ENCODE measurements at places on chromosomes 11 and 22.

- DNase-seq = no peak
Observed at GRCh38 chr11:60288531-60288930, 8.1 kb downstream of the MS4A4A start.

DNA sequence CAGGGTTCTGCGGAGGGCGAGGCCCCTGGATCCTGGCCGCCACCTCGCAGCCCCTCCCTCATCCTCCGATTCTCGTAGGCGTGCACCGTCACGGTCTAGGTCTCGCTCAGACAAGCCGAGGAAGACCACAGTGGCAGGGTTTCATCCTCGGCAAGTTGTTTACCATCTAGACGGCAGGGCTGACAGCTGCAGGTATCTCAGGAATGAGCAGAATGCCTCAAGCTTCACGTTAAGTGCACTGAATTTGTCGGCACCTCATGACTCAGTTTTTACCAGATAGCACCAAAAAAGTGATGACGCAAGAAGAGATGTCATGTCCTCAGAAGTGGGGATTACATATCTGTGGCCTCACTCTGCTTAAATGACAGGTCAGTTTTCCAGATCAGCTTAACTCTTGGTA is 35.1 kb downstream of the WT1 start:
- DNase-seq = no peak

- no peak for DNase-seq
Observed at GRCh38 chr11:119377112-119377901, 4.2 kb downstream of the USP2 start.

GRCh38 chr11:33879375-33879774 is 12.5 kb downstream of the LMO2 start:
- no peak for DNase-seq

DNA sequence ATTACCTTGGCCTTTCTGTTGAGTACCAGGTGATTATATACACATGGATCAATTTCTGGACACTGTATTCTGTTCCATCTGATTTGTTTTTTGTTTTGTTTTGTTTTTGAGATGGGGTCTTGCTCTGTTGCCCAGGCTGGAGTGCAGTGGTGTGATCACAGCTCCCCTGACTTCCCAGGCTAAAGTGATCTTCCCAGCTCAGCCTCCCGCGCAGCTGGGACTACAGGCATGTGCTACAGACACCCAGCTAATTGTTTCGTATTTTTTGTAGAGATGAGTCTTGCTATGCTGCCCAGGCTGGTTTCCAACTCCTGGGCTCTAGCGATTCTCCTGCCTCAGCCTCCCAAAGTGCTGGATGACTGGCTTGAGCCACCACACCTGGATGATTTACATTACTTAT is 19.0 kb downstream of the TCIRG1 start:
- no peak for DNase-seq

DNA sequence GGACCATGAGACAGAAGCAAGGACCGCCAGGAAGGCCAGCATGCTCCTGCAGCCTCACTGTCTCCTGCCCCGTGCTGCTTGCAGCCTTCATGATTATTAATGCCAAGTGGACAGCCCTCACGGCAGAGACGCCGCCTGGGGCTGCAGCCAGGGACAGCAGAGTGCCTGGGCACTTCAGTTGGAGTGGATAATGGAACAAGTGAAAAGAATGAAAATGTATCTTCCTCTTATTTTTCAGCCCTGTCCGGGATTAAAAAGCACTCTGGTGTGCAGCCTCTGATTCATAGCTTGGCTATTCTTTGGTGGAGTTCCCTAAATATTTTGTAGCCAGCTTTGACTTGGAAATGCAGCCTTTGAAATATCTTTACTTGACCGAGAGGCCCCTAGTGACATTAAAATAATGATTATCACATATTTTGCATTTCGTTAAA is 1404.2 kb downstream of the BRD1 start:
- no peak for DNase-seq

DNA sequence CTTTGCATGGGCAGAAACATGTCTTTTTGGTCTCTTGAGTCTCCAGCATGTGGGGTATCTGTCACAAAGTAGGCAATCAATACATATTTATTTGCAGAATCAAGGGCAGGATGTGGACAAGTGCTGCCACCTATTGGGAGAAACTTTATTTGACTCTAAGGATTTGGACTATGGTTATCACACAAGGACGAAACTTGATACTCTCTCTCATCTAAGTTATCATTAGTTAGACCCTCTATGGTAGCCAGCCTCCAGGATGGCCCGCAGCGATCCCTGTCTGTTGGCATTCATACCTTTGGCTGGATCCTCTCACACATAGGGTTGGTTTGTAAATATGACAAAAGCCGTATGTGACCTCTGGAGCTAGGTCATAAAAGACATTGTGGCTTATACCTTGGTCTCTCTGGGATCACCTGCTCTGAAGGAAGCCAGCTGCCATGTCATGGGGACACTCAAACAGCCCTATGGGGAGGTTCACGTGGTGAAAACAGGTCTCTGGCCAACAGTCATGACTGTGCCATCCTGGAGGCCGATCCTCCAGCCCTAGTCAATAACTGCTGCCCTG is 1.1 kb upstream of the FBXO7 start:
- DNase-seq = peak; percentile 21

DNA sequence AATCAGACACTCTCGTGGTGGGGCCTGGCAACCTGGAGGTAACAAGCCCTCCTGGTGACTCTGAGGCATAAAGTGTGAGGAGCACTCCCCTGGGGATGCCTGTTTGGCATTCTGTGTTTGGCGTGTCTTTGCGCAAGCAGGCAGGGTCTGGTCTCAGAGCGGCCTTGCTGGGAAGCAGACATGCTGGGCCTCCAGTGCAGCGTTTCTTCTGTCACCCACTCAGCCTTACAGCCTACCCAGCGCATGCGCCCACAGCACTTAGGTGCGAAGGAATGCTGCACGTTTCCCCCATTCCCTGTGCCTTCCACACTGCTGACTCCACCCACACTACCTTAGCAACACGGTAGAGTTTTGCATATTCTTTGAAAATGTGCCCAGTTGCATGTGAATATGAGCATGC is 7.4 kb upstream of the CXCR5 start:
- DNase-seq = peak; percentile 51

DNA sequence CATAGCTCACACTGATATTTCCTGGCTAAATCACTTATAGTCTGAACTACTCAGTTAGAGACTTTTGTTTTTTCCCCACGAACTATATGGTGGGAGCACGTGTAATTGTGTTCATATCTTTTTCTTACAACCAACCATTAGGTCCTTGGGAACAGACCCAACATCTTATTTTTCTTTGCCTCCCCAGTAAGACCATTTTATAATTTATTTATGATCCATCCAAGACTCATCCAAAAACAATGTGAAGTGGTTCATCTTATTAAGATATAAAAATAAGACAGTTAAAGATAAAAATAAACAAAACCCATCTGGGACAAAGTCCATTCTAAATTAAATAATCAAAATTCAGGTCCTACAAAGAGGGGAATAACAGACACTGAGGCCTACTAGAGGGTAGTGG is 90.8 kb downstream of the FAM168A start:
- DNase-seq = no peak

GRCh38 chr11:44893308-44893822 is 57.3 kb downstream of the TP53I11 start:
- no peak for DNase-seq

- no peak for DNase-seq
Observed at GRCh38 chr11:65454311-65454695, 31.7 kb downstream of the NEAT1 start.

GRCh38 chr11:61512435-61512834 is 3.9 kb downstream of the LRRC10B start:
- DNase-seq = no peak

DNA sequence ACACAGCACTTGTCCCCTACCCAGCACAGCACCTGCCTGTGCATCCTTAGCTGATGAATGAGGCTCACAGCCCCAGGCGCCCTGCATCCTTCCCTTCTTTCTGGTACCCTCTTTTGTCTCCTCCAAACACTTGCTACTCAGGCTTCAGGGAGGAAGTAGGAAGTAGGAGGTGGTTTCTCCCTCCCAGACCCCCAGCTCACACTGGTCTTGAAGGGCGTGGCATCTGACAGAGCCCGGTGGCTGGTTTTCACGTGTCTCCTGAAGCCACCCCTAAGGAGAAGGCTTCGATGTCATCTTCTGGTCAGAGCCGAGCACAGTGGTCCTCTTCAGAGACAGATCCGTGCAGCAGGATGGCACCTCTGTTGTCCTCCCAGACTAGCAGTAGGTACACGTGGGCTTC is 109.8 kb downstream of the PTPRJ start:
- no peak for DNase-seq

- DNase-seq = no peak
Observed at GRCh38 chr11:113267493-113267892, 46.9 kb upstream of the TTC12 start.

DNA sequence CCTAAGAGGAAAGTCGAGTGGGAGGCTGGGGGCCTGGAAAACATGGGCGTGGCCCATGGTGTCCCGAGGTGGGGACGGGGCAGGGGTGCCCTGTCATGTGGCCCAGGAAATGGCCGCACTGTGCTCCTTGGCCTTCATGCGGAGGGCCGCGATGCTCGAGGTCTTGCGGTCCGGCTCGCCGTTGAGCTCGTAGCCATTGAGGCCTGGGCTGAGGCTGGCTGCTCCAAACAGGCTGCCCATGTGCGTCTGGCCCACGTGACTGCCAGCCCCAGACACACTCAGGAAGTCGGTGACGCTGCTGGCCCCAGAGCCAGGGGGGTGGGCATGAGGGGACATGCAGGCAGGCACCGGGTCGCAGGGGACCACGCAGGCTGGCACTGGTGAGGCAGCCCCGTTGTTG is 45.2 kb downstream of the ALX4 start:
- DNase-seq = no peak

DNA sequence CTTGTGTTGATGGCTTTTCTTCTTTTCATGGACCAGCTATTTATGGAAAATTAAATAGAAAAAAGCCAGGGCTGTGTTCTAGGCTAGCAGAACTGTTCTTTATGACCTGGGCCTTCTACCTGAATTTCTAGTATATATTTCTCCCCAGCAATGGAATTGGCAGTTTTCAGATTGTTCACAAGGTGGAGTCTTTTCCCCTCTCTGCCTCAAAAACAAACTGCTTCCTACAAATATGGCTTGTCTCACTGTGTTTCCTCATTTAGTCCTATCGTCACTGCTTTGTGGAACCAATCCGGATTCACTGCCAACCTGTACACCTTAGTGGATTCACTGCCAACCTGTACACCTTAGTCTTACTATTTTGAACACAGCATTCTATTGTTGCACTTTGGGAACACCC is 5.0 kb upstream of the APOL5 start:
- no peak for DNase-seq

- DNase-seq = no peak
Observed at GRCh38 chr11:45386972-45387371, 100.8 kb upstream of the SYT13 start.

GRCh38 chr11:113262594-113262993 is 51.8 kb upstream of the TTC12 start:
- DNase-seq = no peak

- no peak for DNase-seq
Observed at GRCh38 chr22:39592081-39593065, 21.8 kb downstream of the CACNA1I start.

DNA sequence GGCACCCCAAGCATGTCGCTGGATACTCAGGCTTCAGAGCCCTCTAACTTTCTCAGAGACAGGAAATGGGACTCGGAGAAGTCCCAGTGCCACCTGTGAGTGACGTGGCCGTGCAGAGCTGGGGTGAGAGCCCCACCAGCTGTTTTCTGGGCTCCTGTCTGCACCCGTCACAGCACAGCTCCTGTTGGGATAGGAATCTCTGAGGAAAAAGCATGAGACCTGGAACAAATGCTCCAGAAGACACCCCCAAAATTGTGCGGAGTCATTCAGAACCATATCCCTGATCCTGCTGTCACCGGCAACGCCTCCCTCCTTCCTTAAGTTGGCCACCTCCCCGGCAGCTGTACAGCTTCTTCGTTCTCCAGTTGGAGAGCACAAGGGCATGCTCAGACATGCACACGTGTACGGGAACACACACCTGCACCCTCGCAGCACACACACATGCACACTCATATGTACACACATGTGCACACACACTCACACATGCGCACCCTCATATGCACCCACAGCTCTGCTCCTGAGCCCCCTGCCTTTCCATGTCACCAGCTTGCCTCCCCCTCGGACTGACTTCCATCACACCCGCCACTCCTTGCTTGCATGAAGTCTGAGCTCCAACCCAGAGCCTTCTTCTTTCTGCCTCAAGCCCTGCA is 1430.0 kb downstream of the BRD1 start:
- DNase-seq = no peak

DNA sequence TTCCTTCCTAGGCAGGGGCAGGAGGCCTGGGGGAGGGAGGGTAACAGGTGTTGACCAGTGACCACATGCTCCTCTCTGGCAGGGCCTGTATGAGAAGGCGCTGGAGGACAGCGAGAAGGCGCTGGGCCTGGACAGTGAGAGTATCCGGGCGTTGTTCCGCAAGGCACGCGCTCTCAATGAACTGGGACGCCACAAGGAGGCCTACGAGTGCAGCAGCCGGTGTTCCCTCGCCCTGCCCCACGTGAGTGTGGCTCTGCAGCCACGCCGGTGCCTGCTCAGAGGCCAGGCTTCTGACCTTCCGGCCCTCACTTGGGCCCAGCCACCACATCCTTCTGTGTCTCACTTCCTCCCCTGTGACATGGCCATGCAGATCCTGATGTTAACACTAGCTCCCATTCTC is 25.8 kb downstream of the ZC3H7B start:
- no peak for DNase-seq

GRCh38 chr11:78993802-78994430 is 419.3 kb upstream of the NARS2 start:
- DNase-seq = no peak

GRCh38 chr11:31922450-31922849 is 111.3 kb upstream of the PAX6 start:
- DNase-seq = no peak

- no peak for DNase-seq
Observed at GRCh38 chr11:19499026-19499669, 213.5 kb upstream of the NAV2 start.

DNA sequence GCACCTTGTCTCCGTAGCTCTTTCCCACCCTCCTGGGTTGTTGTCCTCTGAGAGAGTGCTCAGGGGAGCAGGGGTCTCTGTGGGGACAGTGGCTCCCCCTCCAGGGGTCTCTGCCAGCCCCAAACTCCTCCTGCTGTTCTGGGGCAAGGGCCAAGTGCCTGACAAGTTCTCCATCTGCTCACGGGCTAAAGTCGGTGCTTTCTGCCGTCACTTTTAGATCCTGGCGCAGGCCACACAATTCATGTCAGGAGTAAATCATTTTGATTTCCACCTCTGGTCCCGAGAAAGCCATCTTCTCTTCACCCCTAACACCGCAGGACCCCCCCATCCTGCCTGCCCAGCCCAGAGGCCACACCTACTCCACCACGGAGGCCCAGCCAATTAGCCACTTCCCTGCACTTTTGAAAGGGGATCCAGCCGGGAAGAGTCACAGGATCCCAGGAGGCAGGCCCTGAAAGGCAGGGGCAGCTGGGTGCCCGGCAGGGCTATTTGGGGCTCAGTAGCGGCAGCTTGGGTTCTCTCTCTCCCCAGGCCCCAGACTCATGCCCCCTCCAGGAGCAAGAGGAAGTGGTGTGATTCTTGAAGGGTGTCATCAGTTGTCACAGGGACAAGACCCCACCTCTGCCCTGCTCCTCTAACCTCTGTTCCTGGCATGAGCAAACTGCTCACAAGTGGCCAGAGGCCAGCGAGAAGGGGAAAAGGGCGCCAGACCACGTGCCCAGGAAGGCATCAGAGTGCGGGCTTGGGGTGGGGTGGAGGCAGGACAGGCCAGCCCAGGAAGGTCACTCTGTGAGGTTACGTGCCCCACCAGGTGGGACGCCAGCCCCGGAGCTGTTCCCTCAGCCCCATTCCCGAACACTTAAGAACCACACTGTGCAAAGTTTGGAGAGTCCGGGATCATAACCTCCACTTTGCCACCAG is 1.3 kb downstream of the MACROD1 start:
- no peak for DNase-seq

Measured in stimulated activated CD4-positive, alpha-beta T cell treated with anti-CD3 and anti-CD28 coated beads, Interleukin-15, amount 100 ng/mL, for 24 hours (primary cell).